Activated CD4-positive, CD25-positive, alpha-beta regulatory T cell (primary cell): ENCODE measurements at places on chromosomes 1 and 21.

GRCh38 chr1:19525607-19526545 is 40.5 kb upstream of the CAPZB start:
- DNase-seq, result no peak

GRCh38 chr21:32712043-32712442 is 15.8 kb downstream of the SYNJ1 start:
- DNase-seq, result no peak

- DNase-seq, result no peak
Observed at GRCh38 chr1:80251171-80251570, 1244.6 kb upstream of the ADGRL4 start.

DNA sequence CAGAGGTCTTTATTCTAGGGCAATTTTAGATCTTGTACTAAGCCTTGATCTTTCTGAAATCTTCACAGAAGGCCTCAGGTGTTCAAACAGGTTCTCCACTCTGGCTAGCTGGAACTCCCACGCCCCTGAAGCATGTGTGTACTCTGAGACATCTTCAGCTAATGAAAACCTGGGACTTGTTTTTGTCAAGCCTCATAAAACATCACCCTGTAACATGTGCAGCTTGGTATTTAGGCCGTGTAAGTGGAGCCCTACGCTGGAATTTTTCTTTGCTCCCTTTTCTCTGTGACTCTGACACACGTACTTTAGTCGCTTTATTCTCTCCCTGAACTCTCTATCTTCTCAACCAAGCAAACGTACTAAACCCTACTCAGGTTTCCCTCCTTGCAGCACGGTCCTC is 701.9 kb upstream of the ZP4 start:
- no peak for DNase-seq
